ENCODE measurements at places on chromosomes 4 and X.

DNA sequence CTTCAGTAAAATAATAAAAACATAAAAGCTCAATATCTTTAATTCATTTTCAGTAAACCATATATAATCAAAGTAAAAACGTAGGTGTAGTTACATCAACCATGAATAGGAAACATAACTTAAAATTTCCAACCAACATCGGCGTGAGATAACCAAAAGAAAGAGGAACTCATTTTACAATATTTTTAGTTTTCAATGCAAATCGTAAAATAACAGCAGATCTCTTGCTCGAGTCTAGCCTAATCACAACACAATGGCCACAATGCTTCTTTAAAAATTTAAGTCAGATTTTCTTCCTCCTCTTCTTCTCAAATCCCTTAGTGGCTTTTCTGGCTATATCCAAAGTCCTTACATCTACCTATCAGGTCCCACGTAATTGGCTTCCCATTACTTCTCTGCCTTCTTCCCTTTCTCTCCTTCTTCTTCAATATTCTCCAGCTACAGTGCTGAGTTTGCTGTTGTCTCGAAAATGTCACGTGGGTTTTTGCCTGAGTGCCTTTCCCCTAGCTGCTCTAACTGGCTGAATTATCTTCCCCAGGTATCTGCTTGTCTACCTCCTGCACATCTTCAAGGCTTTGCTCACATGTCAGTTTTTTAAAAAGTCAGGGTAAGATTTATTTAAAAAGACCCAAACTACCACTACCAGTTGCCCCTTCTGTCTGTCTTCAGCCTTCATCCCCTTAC, 90.9 kb upstream of the BANK1 start:
- DNase-seq: no peak

- peak; percentile 57 for DNase-seq
Measured at GRCh38 chrX:12955882-12956703, 18.8 kb upstream of the TMSB4X start.

DNA sequence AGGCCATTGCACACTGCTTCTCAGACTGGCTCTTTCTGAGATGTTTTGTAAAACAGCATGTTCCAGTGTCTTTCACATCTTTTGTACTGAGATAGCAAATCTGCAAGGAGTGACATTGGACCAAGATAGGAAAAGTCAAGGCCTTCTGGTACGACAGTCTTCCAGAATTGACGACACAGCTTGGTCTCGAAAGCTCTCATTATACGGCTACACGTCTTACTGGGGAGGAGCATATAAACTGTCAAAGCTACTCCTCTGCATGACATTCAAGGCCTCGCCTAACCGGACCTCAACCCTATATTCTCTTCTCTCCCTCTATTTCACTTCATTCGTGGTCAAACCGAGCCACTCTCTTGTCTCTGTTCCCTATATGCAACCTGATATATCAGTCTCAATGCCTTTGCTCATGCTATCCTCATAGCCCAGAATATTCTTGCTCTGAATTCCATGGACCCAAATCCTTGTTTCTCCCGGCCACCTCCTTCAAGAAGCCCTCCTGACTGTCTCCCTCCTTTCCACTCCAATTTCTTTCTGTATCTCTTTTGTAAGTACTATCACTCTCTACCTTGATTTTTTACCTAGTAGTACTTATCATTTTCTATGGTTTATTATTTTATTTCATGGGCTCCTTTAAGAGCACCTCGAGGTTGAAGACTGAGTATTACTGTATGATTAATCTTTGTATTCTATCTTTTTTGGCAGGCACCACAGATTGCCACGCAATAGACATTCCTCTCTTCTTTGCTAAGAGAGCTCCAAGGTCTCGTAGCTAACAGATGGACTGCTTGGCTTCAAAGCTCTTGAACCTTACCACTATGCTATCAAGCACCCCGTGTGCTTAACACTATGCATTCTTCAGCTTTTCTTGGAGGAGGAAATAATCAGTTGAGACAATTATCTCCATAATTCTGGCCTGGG, 35.1 kb downstream of the RBM47 start:
- DNase-seq: no peak

DNA sequence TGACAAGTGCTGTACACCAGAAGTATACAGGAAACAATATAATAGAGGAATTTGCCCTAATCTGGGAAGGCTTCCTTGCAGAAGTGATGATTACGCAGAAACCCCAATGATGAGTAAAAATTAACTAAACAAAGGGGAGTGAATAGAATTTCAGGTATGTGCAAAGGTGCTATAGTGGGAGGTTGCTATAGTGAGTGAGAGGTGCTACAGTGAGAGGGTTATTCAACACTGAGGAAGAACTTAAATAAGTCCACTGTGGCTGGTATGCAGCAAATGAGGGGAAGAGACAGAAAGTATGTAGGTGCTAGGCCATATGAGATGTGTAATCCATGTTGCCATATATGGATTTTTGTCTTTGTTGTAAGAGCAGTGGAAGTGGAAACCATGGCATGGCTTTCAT, 69.5 kb downstream of the TRIM2 start:
- DNase-seq: no peak

GRCh38 chr4:60857130-60857753, 342.9 kb upstream of the ADGRL3 start:
- DNase-seq: no peak

DNA sequence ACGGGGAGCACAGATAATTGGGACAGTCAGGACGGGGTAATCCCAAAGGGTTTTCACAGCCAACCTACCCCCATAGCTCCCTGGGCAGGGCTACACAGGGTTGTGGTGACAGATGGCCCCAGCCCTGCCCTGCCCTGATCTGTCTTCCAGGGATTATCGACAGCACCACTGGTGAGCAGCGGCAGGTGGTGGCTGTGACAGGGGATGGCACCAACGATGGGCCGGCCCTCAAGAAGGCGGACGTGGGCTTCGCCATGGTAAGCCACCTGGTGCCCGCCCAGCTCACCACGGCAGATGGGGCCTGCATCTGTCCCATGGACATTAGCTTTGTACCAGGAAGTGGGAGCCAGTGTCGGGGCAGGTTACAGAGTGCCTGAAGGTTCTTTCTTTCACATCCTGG, 39.3 kb downstream of the ATP2B3 start:
- no peak for DNase-seq

DNA sequence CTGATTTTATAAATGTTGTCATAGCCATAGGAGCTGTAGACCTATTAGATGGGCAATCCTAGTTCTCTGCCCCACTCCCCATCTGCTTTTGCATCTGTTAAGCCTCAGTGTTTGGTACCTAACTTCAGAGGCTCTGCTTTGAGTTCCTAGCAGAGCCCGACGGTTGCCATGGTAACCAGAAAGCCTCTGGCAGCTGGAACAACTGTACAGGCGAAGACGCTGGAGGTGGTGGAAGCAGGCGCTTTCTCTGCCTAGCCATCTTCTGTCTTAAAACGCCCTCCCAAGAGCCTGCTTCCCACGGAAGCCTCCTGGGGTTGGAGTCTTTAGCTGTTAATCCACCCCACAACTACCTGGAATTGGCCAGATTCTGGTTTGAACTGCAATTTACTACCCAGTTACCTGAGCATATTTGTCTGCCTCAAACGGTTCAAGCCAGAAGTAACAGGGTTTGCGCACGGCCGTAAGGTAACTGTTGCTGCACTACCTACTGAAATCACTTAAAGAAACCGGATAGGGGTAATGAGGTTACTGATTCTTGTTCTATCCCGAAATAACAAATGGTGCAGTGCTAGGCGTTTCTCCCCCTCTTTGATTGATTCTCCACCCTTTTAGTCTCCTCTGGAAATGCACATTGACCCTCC, 1.0 kb upstream of the GABRG1 start:
- DNase-seq: no peak

DNA sequence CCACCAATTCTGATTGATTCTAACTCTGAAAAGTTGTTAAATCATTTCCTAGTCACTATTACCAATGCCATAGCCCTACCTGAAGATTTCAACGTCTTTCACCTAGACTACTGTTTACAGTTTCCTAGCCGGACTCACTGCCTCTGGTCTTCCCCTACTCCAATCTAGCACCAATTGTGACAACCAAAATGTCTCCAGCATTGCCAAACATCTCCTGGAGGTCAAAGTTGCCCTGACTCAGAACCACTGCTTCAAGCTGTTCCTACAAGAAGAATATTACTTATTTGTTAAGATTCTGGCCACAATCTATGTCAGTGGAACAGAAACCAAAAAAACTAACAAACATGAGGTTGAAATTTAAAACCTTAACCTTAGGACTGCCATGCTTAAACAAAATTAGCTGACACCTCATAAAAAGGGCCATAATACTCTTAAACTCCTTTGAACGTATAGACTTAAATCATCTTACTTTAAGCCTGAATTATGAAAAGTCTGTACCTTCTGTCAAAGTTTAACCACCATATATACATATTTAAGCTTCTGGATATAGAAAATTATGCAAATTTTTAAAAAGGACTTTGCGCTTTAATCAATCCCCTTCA, 2.1 kb downstream of the PDS5A start:
- DNase-seq: no peak

Data from stimulated activated CD4-positive, alpha-beta T cell treated with anti-CD3 and anti-CD28 coated beads, Interleukin-2, amount 100 ng/mL, for 24 hours (primary cell).